NCI-H2029 treated with DMSO at 0.1 percent for 48 hours (cell line): ENCODE measurements at places on chromosomes 7 and 10.
A peak's percentile ranks its signal among the peaks of the same experiment; 100 is the strongest.

- DNase-seq = no peak
These were observed 27.7 kb upstream of the PRKAR1B start for GRCh38 chr7:754531-755412.

GRCh38 chr7:116805100-116805544 lies 57.3 kb upstream of the CAPZA2 start:
- DNase-seq = no peak

GRCh38 chr10:73226663-73227062 lies 20.4 kb downstream of the DNAJC9 start:
- no peak for DNase-seq

GRCh38 chr7:36175886-36176285 lies 22.8 kb downstream of the EEPD1 start:
- DNase-seq = no peak

DNA sequence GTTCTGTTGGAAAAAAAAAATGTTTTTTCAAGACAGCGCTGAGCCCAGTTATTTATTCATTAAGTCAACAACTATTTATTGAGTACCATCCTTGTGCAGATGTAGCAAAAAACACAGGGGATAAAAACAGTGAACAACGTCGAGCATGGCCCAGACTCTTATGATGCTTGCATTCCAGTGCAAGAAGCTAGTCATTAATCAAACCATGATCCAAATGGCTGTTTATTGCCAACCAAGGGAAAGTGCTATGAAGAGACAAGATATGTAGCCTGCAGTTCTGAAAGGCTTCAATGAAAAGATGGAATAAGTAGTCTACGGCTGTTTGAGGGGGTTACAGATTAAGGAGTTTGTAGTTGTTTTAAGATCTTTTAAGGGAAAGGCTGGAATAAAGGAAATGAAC lies 262.3 kb downstream of the NEBL start:
- DNase-seq = no peak

DNA sequence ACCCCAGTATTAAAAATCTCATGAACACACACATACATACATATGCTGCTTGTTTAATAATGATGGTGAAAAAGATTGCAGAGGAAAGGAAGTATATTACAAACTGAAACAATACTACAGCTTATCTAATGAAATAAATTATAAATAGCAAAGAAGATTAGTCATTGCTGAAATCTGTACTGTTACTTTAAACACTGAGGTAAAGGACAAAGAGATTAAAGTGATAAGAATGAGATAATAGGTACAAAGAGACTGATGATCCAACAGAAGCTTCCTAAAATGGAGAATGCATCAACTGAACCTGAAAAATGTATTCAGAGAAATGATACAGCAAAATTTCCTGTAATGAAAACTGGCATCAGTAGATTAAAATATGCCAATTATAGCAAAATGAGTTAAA lies 91.5 kb upstream of the KCND2 start:
- no peak for DNase-seq

GRCh38 chr7:102153599-102153946 lies 133.1 kb upstream of the SH2B2 start:
- no peak for DNase-seq

DNA sequence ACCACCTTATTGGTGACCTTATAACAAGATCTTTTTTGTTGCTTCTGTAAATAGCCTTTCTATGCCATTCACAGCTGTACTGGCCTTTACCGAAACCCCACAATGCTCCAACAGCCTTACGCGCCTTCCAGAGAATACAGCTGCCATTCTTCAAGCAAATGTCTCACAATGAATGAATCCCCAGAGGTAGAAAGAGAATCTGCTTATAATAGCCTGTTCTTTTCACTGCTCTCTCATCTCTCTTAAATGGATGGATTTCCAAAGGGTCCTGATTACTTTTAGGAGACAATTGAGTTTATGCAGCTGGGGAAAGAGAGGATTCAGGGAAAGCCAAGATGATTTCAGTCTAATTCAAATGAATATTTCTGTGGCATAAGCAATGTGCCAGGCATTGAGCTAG lies 183.1 kb upstream of the PDE1C start:
- no peak for DNase-seq

GRCh38 chr10:132707121-132707775 lies 78.7 kb downstream of the NKX6-2 start:
- no peak for DNase-seq

- DNase-seq = no peak
These were observed 214.0 kb downstream of the PTPRN2 start for GRCh38 chr7:158373476-158374133.

DNA sequence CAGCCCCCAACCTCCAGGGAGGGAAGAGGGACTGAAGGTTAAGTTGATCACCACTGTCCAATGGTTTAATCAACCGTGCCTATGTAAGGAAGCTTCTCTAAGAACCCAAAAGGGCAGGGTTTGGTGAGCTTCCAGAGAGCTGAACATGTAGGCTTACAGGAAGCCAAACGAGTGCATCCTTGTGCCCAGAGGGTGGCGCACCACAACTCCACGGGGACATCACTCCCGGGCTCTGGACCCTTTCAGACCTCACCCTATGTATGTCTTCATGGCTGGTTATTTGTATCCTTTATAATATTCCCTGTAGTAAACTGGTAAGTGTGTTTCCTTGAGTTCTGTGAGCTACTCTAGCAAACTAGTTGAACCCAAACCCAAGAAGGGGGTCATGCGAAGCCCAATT lies 11.5 kb upstream of the NFKB2 start:
- no peak for DNase-seq

GRCh38 chr10:10418387-10418786 lies 599.3 kb upstream of the CELF2 start:
- DNase-seq = no peak

DNA sequence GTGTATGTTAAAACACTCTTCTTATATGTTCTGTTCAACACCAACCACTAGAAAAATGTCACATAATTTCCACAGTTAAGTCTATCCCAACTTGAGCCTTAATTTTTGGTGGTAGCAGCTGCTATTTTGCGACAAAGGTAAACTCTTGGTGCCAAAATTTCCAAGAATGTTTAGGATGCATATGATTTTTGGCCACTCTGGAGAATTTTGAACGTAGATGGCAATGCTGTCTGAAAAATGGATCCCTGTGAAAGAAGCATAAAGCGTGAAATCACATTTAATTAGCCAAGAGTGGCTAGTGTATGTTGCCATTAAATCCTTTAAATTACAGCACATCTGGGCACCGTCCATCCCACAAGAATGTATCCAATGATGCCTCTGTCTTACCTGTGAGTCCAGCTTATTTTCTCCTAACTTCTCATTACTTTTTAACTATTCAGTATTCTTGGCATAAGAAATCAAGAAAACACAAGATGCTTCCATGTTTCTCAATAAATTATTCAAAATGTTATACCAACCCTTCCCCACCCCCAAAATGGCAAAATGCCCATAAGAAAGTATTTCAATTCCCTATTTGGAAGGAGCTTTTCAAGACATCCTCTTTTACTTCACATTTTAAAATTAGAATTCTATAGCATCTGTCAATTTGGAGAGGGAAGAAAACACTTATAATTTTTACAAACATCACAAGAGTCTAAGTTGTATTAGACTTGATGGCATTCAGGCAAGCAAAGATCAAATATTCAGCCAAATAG lies 12.4 kb downstream of the PTPRZ1 start:
- no peak for DNase-seq

- no peak for DNase-seq
These were observed 70.6 kb downstream of the MALRD1 start for GRCh38 chr10:19119191-19119590.

DNA sequence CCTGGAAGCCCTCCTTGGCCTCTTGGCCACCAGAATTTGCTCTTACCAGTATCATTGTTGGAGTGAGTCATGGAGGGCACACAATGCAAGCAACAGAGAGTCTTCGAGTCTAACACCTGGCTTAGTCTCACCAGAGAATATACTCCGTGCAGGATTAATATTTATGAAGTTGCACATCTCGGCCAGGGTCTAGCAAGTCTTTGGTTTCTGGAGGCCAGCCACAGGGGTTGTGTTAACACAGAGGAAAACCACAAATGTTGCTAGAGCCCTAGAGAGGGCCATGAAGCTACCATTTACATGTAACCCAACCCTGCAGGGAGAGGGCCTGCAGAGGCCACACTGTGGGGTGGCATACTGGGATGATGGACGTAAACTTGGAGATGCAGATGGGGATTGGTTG lies 71.8 kb downstream of the MTPN start:
- DNase-seq = no peak

DNA sequence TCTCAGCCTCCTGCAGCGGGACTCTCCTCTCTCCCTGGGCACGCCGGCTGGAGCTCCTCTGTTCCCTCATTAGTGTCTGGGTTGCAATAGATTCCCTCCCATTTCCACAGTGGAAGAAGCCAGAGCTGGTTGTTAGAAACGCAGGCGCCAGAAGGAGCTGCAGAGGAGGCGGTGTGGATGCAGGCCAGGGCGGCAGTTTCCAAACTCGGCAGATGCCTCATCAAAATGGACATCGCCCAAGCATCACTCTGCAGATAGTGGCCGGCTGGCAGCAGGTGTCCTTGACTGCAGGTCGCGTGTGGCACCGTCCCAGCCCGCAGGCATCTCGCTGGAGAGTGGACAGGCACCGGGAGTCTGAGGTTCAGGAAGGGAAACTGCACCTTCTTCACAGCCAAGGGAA lies 201.8 kb downstream of the TCERG1L start:
- no peak for DNase-seq

DNA sequence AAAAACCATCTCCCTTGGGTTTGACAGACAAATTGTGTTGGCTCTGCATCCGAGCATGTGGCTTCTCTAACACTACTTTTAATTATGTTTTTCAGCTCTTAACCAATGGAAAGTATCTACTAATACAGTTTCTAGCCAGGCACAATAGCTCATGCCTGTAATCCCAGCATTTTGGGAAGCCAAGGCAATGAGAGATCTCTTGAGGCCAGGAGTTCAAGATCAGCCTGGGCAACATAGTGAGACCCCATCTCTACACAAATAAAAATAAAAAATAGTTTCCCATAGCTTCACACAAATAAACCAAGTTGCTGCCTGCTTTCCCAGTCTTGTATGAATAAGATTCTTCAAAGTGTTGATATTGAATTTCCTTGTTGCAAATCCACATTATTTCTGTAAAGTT lies 13.8 kb upstream of the ARHGAP12 start:
- DNase-seq = no peak

GRCh38 chr7:29480451-29480850 lies 83.2 kb upstream of the PRR15 start:
- DNase-seq = peak; percentile 41

DNA sequence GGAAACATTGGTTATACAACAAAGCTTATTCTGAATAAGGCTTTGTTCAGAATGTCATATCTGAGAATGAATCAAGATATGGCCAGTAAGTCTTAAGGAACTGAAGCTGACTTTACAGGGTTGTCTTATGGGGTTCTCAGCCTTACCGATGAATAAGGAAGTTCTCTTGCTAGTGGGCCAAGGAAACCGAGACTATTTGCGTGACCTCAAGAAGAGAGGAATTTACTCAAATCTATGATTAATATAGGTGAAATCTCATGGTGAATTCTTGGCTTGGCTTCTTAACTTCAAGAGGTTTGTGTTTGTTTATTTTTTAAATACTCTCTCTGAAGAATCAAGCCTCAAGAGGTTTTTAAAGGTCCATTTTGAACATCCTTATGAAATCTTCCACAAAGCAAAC lies 4.7 kb upstream of the MRLN start:
- DNase-seq = no peak

GRCh38 chr10:86225103-86225782 lies 141.4 kb downstream of the GRID1 start:
- no peak for DNase-seq

- DNase-seq = no peak
These were observed 19.0 kb upstream of the C10orf71 start for GRCh38 chr10:49280001-49280408.

GRCh38 chr10:63204667-63205391 lies 71.7 kb downstream of the NRBF2 start:
- no peak for DNase-seq

DNA sequence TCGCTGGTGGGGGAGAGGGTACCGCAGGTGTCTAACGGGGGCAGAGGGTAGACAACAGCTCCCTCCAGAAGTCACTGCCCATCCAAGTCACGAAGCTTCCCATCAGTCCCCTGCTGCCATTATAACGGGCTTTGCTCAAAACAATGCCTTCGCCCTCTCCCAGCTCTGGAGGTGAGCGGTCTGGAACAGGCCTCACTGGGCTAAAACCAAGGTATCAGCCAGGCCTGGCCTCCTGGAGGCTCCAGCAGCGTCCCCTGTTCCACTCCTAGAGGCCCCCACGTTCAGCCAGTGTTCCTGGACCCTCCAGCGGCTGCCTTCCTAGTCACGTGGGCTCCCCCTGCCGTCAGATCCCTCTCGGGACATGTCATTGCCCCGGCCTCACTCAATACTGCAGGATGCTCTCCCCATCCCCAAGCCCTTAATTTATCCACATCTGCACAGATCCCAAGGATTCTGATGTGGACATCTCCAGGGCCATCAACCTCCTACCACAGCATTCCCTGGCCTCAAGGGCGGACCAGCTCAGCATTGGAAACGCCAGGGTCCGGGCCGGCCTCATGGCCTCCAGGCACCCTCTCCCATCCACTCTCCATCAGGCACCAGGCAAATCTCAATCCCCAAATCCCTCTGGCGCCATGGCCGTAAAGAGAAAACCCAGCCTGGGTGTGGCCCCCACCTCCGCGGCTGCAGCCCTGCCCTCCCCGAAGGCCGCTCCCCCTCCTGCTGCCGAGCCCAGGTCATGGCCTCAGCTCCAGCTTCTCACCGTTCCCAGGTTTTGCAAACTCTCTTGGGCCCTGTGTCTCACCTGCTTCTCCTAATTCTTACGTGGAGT lies 104.1 kb upstream of the FAM20C start:
- no peak for DNase-seq

DNA sequence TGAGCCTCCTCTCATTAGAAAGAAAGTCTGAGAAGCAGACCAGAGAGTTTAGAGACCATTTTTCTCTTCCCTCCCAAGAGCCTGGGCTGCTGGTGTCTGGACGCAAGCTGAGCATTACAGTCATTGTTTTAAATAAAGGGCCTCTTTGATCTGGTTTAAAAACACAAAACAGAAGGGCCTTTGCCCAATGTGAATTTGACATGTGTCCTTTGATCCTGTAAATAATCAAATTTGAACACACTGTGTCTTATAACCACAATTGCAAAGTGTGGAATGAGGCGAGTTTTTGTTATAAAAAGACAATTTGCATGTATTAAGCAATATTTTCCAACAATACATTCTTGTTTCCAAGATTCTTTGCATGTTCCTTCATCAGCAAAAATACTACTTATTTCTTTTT lies 158.5 kb downstream of the C7orf25 start:
- no peak for DNase-seq

- DNase-seq = no peak
These were observed 235.5 kb downstream of the CCSER2 start for GRCh38 chr10:84563868-84564267.
